ENCODE measurements at places on chromosomes 5 and 9. TPM values are rescaled to one million over a fixed set of nuclear protein-coding genes. Genes with fewer than 3 reads are reported as not detected.

Gene ZMAT2
- total RNA-seq, result 58.5 TPM

DNA sequence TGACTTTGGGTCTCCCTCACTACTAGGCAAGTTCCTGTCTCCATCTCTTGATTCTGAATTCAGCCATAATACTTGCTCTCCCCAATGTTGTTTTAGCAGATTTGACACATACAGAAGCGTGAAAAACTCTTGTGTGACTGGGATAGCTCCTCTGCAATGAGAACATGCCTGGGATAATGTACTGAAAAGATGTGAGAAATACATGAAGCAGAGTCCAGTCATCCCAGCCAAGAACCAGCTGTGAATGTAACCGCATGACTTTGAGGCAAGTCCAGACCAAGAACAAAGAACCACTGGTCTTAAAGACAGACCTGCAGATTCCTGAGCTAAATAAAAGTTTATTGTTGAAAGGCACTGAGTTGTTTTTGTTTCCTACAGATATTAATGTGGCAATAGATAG is 135.0 kb downstream of the NMUR2 start:
- no peak for DNase-seq

GRCh38 chr5:105677291-105677690 is 1993.4 kb downstream of the EFNA5 start:
- DNase-seq, result no peak

GRCh38 chr5:5178580-5178979 is 38.5 kb downstream of the ADAMTS16 start:
- DNase-seq, result no peak

GRCh38 chr9:71592400-71592799 is 175.9 kb downstream of the CEMIP2 start:
- DNase-seq, result no peak

DNA sequence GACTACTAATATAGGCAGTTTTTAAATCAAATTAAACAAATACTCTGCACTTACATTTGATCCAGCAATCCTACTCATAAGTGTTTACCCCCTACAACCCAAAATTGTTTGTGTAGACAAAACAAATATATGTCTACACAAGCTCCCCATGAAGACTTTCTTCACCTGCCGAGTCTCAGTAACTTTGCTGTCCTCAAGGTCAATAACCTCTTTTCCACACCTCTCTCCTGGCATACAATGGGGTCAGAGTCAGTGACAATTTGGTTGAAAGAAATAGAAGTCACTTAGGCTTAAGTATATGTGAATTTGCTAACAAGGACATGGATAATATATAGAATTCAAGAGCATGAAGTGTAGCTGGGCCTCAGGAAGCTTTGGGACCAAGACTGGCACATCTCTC is 29.1 kb downstream of the APBA1 start:
- DNase-seq, result no peak

All from ureter (tissue), 1 donor.